Stimulated activated CD4-positive, alpha-beta T cell treated with anti-CD3 and anti-CD28 coated beads, Interleukin-15, amount 100 ng/mL, for 1 hour (primary cell): ENCODE measurements at places on chromosomes 6 and 20.

DNA sequence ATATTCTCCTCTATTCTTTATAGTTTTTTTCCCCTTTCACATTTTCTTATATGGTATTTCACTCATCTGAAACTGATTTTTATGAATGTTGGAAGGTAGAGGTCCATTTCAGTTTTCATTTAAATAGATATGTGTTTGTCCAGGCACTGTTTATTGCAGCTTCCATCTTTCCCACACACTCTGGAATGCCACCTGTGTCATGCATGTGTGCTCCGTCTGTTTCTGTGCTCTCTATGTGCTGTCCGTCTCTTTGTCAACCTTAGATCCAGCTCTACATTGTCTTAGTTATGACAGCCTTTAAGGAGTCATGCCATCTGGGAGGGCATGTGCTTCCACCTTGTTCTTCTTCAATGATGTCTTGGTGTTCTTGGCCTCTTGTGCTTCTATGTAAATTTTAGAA is 36.4 kb upstream of the RREB1 start:
- DNase-seq = no peak

- no peak for DNase-seq
Observed at GRCh38 chr6:4447639-4448330, 312.4 kb upstream of the ECI2 start.

DNA sequence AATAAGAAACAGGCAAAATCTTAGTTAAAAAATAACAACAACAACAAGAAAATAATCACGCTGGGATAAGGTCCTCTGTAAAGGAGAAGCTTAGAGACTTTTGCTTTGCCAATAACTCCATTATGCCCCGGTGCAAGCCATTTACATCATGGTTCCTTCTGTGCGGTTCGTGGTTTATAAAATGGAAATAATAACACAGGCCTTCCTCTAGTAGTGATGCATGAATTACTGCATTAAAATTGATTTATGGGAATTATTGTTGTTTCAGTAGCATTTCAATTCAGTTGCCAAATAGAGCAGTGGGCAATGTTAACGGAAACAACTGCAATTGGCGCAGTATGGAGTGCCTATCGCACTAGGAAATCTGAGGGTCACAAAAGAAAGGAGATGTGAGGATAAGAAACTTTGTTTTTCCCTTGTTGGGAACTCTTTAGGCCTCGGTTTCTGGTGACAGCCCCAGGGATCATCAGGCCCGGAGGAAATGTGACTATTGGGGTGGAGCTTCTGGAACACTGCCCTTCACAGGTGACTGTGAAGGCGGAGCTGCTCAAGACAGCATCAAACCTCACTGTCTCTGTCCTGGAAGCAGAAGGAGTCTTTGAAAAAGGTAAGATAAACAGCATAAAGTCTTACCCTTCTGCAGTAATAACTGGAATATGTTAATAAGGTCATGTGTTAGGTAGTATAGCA is 1.1 kb downstream of the CD109 start:
- DNase-seq = no peak

- DNase-seq = no peak
Observed at GRCh38 chr6:166778776-166779175, 151.7 kb upstream of the RPS6KA2 start.

DNA sequence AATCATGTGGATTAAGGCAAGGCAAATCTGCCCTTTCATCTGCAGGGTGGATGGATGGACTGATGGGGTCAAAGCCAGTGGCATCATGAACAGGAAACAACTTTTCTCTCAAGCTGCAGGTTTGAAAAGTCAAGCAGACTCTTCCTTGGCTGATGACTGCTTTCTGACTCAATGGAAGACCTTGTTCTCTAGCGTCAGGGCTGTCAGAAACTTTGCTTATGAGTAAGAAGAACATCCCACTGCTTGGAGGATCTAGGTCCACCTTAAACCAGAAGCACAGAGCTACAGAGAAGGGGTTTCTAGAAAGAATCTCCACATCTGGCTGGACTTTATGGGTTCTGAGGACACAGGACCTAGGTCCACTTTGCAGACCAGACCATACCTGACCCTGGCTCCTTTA is 36.3 kb upstream of the CST5 start:
- no peak for DNase-seq

DNA sequence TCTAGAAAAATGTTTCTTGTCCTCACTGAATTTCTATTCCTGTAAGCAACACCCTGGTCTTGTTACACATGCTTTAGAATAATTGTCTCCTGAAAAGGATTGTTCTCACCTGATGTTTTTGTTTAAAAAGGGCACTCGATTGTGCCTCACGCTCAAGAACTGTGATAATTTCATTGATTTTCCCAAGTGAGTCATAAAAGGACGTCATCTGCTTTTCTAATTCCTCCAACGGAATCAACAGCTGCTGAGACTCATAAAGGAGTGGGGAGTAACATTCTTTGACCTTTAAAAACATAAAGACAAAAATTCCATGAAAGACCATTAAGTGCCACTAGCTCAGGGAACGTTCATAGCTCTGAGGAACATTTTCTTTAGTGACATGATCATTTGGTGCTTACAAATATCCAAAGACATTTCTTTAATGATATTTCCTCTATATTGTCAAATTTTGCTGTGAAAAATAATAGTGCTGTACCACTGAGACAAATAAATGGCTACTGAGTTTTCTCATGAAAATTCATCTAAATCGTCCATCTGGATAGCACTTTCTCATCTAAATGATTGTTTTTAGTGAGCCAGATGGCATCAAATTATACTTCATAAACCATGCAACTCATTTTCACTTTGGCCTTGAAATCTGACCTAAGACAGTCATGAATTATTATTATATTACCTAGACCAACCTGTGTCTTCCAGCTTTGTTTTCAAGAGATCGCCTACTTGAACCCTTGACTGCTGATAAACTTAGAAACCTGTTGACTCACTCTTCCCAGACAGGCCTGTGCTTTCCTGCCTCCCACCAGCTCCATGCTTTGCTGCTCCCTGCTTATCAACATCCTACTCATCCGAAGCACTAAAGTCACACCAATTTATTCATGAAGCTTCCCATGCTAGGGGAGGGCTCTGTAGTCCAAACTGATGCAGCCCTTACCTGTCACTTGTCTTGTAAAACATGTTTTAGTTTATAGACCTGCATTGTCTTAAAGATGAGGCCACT is 178.2 kb downstream of the SYNE1 start:
- DNase-seq = no peak

DNA sequence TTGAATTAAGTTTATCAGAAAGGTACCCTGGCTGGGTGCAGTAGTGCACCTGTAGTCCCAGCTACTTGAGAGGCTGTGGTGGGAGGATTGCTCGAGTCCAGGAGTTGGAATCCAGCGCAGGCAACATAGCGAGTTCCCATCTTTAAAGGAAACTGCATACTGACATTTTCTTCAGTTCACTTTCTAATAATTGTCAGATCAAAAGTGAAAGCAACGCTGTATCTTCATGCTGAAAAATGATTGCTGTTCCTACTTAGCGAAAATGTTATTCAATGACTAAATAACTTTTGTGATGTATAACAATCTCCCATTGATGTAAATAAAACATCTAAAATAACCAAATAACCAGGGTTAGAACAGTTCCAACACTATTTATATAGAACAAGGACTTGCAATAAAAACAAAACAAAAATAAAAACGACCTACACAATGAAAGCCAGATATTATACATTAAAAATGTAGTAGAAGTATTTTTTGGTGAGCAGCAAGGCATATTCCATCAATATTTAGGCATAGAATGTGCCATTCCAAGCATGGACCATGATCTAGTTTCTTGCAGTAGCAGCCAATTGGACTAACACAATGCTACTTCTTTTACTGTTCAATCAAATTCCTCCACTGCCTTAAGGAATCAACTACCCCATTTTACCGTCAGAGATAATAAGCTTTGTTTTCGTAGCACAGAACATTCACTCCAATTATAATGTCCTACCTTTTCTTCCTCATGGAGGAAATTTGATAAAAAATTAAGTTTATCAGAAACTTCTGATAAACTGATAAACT is 1.5 kb downstream of the LATS1 start:
- no peak for DNase-seq

GRCh38 chr6:14129575-14129974 is 12.0 kb downstream of the CD83 start:
- no peak for DNase-seq

DNA sequence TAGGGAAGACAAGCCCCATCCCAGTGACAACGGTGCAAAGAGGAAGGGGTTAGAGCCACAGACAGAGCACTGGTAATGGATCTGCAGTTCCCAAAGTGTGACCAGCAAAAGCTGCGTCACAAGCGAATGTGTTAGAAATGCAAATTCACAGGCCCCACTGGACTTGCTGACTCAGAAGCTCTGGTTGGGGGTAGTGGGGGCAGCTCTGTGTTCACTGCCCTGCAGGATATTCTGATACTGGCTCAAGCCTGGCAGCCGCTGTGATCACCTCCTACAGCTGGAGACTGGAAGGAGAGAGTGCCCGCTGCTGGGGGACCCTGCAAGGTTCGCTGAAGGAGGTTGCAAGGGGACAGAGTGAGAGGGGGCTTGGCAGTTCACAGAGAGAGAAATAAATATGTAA is 179.7 kb upstream of the CDH4 start:
- no peak for DNase-seq

GRCh38 chr6:35282472-35282871 is 15.1 kb upstream of the DEF6 start:
- DNase-seq = no peak

DNA sequence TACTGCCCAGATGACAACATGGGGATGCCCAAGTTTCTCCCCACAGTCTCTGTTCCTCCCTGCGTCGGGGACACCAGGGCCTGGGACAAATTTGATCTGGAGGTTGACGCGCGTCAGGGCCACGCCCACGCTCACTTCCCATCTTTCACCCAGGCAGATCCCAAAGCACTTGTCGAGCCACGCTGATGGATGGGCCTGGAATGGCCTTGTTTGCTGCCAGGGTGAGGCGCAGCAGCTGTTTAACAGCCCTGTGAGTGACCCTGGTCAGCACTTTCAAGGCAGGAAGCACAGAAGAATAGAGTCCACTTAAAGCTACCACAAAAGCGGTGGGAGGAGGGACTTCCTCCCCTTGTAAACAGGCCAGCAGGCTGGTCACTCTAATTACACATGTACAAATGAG is 324.7 kb upstream of the JARID2 start:
- no peak for DNase-seq

DNA sequence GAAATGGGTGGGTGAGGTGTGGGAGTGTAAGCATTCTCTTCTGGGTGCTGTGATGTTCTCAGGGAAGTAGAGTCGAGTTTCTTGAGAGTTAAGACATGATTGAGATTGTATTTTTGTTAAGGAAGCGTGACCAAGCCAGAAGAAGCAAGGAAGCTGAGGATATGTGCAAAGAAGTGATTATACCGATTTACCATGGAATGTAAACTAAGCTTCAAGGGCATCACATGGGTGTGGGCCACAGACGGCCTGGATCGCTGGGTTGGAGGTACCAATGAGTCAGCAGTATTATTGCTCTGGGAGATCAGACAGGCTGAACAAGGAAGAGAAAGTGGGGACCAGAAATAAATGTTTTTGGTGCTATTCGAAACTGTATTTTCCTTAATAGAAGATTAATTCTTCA is 184.1 kb upstream of the GMDS start:
- no peak for DNase-seq

DNA sequence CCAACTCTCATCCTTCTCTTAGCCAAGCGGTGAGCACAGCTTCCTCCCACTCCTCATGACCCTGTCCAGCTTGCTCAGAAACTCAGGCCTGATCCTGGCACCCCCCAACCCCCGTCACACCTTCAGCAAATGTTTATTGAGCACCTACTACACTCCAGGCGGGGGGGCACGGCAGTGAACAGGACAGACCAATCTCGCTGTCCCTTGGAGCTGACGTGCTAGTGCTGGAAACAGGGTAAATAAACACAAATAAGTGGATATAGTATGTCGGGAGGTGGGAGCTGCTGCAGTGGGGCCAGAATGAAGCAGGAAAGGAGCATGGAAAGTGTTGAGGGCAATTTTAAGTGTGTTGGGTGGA is 7.4 kb upstream of the SPDEF start:
- DNase-seq = no peak

- DNase-seq = no peak
Observed at GRCh38 chr20:38063911-38064530, 30.5 kb downstream of the RPRD1B start.

GRCh38 chr20:24504331-24505285 is 35.2 kb downstream of the SYNDIG1 start:
- no peak for DNase-seq
